GM23338 (cell line): ENCODE measurements at places on chromosomes 5 and 9. TPM values are rescaled to one million over a fixed set of nuclear protein-coding genes. Genes with fewer than 3 reads are reported as not detected.

Gene WNK2
- polyA plus RNA-seq, result 56.4 and 61.7 TPM in 2 replicates

Gene VAV2
- 7.2 and 8.1 TPM in 2 replicates for polyA plus RNA-seq

Gene TICAM2
- 1.0 and 1.4 TPM in 2 replicates for polyA plus RNA-seq

Gene MOB3B
- 7.6 and 8.1 TPM in 2 replicates for polyA plus RNA-seq

Gene RASGEF1C
- 0.40 and 0.77 TPM in 2 replicates for polyA plus RNA-seq

Gene DOCK8
- 1.2 and 2.6 TPM in 2 replicates for polyA plus RNA-seq

Gene ZFP37
- polyA plus RNA-seq, result 1.5 and 2.3 TPM in 2 replicates

Gene CDH6
- polyA plus RNA-seq, result 0.42 and 0.60 TPM in 2 replicates

Gene SLC25A46
- polyA plus RNA-seq, result 12.5 and 14.1 TPM in 2 replicates
